ENCODE measurements at places on chromosomes 3 and 15.

- DNase-seq = no peak
Observed at GRCh38 chr3:136835089-136835812, 16.3 kb downstream of the SLC35G2 start.

GRCh38 chr3:124890573-124891190 is 3.5 kb upstream of the ITGB5 start:
- no peak for DNase-seq

DNA sequence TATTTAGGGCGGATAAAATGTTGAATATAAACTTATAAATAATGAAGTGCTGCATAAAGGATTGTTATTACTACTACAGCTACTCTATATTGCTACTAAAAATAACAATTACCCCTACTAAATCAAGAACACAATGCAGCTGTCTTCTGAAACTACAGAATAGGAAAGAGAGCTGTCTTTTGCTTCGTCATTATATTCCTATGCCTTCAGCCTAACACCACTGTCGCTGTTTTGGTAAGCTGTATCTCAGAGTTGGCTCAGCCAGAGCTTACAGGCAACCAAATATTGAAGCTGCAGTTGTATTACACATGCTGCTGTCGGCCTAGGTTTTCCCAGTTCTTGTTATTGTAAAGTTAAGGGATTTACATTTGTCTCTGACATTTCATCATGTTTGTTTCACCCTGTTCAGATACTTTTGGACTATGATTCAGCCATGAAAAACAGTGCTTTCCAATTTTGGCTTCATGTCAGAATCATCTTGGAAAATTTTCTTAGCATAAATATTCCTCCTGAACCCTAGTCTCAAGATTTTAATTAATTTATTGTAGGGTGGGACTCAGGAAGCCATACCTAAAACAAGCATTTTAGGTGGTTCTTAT is 31.3 kb upstream of the LPP start:
- DNase-seq = no peak

DNA sequence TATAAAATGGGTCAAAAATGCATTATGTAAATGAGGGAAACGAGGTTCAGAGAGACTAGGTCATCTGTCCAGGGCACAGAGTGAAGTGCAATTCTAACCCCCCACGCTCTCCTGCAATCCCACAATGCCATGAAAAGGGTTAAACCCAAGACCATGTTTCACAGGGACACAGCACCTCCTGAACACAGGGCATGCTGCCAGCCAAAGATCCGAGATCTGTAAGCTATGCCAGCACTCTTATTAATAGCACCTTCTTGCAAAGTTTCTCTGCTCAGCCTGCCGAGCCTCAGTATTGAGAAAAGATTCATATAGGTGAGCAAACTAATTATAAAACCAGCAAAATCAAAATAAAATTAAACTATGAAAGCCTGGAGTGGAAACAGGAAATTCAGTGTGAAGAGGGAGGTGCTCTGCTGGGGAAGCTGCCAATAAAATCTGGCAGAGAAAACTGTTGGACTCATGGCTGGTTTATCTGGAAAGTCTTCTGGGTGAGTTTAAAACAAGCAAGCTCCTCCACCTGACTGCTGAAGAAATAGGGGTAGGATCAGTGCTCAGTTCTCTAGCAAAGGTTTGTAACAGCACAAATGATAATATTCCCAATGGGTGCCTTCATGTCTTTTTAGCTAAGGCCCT is 50.3 kb downstream of the LRIG1 start:
- no peak for DNase-seq

GRCh38 chr3:62133015-62133414 is 240.3 kb downstream of the FEZF2 start:
- no peak for DNase-seq
